ENCODE measurements at places on chromosomes 1 and 21.

- DNase-seq = no peak
Observed at GRCh38 chr1:22922640-22923039, 50.0 kb downstream of the LACTBL1 start.

DNA sequence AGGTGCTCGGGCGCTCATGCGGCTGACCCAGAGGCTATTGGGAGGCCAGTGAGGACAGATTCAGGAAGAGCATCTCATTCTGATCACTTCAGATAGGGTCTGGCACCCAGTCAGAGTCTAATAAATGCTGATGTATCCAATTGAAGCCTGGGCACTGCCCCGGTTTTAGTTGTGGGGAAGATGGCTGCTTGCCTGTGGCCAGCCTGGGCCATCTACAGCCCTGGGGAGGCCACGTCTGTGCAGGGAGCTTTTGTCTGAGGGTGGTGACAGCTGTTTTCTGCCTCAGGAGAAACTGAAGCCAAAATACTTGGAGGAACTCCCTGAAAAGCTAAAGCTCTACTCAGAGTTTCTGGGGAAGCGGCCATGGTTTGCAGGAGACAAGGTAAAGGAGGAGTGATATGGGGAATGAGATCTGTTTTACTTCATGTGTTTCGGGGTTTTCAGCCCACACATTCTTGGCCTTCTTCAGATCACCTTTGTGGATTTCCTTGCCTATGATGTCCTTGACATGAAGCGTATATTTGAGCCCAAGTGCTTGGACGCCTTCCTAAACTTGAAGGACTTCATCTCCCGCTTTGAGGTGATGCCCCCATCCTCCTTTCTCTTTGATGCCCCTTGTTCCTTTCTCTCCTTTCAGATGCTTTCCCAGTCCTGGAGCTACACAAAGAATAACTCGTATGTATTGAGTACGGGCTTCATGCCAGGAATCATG lies 2.8 kb downstream of the GSTM5 start:
- no peak for DNase-seq

DNA sequence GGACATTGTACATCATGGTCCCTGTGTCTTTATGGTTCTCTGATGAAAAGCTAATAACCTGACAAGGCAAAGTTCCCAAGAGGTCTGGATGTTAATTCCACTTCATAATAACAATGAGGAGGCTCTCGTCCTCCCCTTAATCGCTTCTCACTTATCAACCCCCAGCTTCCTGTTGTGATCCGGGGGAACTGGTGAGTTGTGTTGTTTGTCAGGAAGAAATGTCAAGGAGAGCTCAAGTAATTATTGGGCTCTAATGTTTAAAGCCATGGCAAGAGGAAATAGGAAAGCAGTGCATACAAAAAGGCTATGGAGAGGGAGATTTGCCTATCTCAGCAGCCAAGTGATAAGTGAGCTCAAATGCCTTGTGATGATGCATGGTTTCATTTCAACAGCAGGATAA lies 42.8 kb upstream of the RASAL2 start:
- DNase-seq = no peak

GRCh38 chr1:230495076-230495475 lies 68.9 kb upstream of the PGBD5 start:
- no peak for DNase-seq

GRCh38 chr1:41735631-41736260 lies 183.0 kb downstream of the HIVEP3 start:
- no peak for DNase-seq

- no peak for DNase-seq
Observed at GRCh38 chr1:118878661-118879060, 109.5 kb downstream of the TBX15 start.

GRCh38 chr1:235637756-235638534 lies 11.6 kb downstream of the GNG4 start:
- DNase-seq = no peak

DNA sequence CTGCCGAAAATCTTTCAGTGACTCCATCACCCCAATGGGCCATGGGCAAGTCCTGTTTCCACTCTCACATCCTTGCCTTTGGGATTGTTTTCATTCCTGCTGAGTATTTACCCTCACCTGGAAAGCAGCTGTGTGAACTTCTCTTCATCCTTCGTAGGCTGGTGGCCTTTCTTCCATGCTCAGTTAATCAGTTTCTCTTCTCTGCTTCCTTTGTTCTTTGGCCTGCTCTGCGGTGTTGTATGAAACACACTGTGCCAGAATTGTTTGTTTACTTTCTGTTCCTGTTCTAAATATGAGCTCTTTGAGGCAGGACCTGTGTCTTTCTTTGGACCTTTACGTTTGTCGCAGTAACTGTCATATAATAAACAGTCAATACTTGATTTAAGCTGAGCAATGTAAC lies 48.6 kb downstream of the ITSN1 start:
- DNase-seq = no peak

DNA sequence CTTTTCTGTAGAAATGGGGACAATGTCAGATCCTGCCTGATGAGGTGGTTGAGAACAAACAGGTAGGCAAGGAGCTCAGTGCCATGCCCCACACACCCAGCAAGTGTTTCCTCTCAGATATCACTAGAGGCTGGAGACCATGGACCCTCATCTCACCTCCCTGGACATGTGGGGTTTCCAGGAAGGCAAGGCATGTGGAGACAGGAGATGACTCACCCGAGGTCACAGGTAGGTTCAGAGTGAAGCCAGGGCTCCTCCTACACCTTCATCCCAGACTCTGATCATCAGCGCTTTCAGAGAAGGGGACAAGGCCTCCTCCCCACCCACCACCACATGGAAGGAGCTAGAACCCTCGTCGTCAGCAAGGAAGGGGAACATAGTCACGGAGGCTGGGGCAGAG lies 69.2 kb downstream of the MATN1 start:
- no peak for DNase-seq

- DNase-seq = no peak
Observed at GRCh38 chr1:116429821-116430374, 56.9 kb downstream of the ATP1A1 start.

- DNase-seq = peak; percentile 3
Observed at GRCh38 chr1:218299416-218299815, 14.3 kb downstream of the RRP15 start.

GRCh38 chr1:94334764-94335163 lies 83.4 kb upstream of the ABCD3 start:
- DNase-seq = no peak

DNA sequence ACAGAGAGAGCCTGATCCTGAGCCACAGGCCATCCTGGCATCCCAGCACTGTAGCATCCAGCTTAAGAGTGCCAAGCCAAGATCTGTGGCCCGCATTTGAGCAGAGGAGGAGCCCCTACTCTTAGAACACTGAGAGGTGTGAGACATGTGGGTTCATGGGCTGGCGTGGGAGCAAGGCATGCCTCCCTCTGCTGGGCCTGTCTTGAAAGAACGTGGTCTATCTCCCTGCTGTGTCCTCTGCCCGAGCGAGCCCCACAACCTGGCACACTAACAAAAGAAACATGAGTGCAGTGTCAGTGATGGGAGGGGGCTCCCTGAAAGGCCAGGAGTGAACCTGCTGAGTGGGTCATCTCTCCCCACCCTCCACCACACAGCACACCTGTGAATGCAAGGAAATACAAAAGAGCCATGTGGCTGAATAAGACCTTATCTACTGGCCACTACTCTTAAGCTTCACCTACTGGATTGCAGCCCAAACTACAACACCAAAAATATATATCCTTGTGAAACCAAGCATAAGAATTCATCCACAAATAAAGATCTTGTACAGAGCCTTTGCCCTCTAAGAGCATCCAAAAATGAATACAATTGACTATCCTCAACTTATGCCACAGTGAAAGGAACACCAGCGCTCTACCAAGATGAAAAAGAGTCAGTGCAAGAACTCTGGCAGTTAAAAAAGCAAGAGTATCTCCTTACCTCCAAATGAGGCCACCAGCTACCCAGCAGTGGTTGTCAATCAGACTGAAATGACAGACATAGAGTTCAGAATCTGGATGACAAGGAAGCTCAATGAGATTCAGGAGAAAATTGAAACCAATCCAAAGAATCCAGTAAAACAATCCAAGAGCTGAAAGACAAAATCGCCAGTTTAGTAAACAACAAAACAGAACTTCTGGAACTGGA lies 259.4 kb upstream of the DAB1 start:
- DNase-seq = no peak

DNA sequence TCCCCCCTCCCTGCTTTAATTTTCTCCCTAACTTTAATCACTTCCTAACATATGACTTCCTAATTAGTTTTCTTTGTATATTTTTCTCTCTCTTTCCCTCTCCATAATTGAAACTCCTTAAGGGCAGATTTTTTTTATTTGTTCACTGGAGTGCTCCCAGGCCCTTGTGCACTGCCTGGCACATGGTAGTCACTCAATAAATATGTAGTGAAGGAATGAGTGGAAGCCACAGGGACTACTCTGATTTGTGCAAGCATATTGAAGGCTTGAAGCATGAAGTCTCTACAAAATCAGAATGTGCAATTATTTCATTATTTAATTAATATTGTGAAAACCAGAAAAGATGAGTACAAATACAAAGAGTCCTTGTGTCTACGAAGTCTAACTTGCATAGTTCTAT lies 41.5 kb downstream of the SNX7 start:
- no peak for DNase-seq

- DNase-seq = no peak
Observed at GRCh38 chr1:103529746-103530145, 4.2 kb downstream of the RNPC3 start.

DNA sequence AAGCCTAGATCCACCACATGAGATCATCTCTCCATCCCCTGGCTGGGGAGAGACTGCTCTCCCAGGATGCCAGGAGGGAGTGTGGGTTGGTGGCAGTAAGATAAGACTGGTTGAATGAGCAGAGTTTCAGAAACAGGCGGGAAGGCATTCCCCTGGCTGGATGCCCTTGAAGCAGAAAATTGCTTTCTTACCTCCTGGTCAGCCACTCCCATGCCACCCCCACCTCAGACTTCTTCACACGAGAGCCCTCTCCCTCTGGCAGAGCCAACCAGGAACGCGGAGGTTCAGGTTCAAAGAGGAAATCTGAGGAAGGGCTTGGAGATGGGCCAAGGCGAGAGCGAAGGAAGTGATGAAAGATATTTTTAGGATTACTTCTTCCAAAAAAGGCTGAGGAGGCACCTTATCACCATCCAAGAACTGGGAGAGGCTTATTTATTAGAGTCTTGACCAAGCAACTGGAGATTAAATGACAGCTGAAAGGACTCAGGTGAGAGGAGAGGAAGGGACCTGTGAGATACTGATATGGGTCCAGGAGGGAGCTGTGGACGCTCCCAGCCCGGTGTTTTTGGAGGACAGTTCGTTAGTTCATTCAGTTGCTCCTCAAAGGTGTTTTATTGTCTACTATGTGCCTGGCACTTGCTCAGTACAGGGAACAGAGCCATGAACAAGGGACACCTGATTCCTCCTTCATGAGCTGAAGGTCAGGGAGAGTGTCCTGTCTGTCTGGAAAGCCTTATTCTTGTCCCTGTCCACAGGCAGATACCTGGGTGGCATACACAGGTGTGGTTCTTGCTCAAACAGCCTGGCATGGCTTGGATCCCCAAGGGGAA lies 18.9 kb upstream of the SLC26A9 start:
- no peak for DNase-seq

DNA sequence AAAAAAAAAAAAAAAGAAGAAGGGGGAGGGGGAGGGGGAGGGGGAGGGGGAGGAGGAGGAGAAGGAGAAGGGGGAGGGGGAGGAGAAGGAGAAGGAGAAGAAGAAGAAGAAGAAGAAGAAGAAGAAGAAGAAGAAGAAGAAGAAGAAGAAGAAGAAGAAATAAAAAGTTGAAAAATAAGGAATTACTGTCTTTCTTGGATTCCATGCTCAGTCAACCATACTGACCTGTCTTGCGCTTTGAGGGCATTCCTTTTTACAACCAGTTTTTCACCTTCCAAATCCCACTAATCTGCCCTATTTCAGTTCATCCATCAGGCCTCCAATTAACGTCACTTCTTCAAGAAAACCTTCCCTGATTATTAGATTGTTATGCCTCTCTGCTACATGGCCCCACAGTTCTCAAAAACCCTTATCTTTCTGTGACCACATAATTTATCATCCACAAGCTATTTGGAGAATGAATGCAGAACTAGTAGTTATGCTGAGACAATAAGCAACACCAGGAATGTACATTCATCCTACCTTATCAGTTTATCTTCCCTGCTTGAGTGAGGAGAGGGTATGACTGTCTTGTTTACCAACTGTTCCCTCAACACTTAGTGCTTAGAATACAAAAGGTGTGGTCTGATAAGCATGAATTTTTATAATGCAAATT lies 57.5 kb upstream of the GUCA2A start:
- no peak for DNase-seq

DNA sequence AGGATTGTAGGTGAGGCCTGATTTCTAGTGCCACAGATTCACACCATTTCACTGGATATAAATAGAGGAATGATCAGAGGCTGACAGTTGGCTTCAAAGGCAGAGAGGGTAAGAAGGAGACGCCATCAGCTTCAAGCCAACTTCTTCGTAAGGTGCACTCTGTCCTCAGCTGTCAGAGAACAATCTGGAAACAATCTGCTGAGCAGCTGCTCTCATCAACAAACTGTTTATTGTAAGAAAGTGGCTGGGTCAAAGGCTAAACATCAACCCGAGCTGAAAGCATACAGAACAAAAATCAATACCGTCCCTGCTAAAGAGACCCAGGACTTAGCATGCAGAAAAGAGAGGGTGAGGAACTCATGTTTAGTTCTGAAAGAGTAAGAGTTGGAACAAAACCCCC lies 48.2 kb downstream of the HLCS start:
- no peak for DNase-seq

All from NCI-H1436 (cell line).